Activated CD8-positive, alpha-beta memory T cell treated with anti-CD3 and anti-CD28 coated beads, Interleukin-2, amount 10 ng/mL, durations not matched to agents 7 days and 5 days (primary cell): ENCODE measurements at places on chromosomes 7 and 10.
A peak's percentile ranks its signal among the peaks of the same experiment; 100 is the strongest.

DNA sequence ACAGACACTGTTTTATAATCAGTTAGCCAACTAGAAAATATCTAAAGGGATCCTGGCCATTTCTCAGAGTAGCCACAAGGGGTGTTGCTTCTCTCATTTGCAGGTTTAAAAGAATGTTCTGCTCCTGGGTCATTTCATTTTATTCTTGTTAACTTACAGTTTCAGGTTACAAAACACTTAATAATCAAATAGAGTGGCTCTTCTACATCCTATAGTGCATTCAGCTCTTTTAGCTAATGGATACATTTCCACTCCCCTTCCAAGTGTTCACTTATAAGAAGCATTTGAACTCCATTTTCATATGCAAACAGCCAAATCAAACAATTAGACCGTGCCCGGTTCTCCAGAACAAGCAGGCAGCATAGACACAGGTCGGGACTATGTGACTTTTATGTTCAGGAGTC, 117.5 kb downstream of the TRIL start:
- DNase-seq = no peak

DNA sequence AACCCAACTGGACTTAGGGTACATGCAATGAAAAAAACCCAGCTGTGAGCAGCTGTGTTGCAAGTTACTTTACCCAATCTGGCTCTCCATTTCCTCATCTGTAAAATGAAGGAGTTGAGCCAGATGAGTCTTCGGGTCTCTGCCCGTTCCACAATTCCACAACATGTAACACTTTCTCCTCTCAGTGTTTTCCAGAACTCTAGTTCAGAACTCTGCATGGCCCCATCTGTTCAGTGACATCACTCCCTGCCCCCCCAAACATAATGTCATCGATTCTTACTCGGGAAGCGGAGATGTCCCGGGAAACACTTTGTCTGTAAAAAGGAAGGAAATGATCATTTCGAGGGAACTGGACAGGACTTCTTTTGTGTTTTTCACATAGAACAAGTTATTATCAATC, 2.5 kb downstream of the SH3PXD2A start:
- no peak for DNase-seq

DNA sequence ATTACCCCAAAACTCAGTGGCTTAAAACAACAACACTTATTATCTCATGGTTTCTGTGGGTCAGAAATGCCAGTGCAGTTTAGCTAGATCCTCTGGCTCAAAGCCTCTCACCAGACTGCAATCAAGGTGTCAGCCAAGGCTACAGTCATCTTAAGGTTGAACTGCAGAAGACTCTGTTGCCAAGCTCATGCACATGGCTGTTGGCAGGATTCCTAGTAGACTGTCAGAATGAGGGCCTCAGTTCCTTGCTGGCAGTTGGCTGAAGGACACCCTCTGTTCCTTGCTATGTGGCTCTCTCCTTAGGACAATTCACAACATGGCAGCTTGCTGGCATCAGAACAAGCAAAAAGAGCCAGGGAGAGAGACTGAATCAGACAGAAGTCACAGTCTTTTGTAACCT, 34.7 kb downstream of the TOMM7 start:
- DNase-seq = no peak

GRCh38 chr7:46654546-46655443, 733.7 kb upstream of the IGFBP3 start:
- DNase-seq = no peak

- DNase-seq = no peak
Measured at GRCh38 chr7:29017713-29018112, 59.6 kb upstream of the TRIL start.

GRCh38 chr7:723541-723940, 3.0 kb upstream of the DNAAF5 start:
- no peak for DNase-seq

- no peak for DNase-seq
Measured at GRCh38 chr10:97531401-97531986, 32.8 kb downstream of the UBTD1 start.

DNA sequence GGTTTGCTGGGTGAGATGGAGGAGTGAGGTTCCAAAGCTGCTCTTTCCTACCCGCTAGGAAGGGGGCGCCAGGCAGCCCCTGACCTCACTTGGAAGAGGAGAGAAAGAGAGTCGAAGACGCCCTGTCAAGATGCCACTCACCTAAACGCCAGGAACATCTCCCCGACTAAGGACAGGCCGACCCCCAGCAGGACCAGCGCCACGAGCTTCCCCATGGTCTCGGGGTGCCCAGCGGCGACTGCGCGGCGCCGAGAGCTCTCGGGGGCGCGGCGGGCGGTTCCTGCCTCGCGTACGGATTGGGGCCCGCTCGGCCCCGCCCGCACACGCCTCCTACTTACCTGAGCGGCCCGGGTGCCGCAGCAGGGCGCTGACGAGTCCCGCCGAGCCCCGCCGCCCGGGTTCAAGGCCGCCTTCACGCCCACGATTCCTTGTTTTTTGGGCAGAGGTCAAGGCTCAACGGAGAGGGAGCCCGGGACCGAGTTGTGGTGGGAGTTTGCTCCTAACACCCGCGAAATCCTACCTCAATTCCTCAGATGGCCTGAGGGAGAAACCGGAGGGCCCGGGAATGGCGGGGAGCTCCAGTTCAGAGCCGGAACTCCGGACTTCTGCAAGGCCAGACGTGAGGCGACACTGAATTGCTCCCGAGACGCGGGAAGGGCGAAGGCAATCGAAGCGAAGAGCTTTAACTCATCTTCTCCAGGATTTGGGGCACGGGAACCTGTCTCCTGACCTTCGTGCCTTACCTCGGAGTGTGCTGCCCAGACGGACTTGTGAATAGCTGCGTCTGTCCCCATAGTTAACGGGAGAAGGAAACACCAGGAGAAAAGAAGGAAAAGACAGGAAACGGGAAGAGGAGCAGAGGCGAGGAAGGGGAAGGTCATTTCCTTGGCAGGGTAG, at the start of gene PON3:
TSS of gene PON3 (minus strand) at position 240 of the 897 bp plus-strand sequence. CDS start at position 215, 25 bp downstream.
- peak; percentile 43 for DNase-seq

GRCh38 chr7:137345799-137346449, 2.4 kb upstream of the PTN start:
- no peak for DNase-seq

- peak; percentile 71 for DNase-seq
Measured at GRCh38 chr10:128035557-128035973, 90.7 kb downstream of the MKI67 start.

DNA sequence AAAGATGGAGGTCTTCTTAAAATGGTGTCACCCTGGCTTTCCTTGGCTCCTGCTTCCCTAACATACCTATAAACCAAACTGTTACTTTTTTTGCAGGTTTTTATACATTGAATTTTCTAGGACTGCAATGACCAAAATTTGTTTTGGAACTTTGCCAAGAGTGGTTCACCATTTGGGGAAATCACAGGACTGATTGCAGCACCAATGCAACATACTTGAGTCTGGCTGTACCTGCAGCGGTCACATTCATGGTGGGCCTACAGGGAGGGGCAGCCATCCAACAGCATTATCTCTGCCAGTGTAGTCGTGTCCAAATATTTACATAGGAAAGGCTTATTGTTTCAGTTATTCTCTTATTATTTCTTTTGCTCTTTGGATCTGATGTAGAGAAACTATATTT, 69.0 kb downstream of the HACD1 start:
- DNase-seq = no peak

DNA sequence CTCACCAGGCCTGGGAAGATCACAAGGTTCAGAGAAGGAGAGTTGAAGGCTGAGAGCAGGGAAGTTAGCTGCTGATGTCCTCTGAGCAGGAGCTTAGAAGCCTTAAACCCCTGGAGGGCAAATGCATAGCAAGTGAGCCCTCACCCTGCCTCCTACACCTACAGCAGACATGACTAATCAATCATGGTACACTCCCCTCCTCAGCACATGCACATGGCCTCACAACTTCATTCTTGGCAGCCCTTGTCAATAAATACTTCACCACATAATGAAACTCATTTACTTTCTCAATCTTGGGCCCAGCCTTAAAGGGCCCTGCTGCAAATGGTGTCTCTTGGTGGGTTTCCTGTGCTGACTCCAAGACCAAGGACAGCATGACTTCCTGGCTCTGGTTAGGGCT, 12.9 kb downstream of the MMRN2 start:
- peak; percentile 39 for DNase-seq

- peak; percentile 43 for DNase-seq
Measured at GRCh38 chr7:127322351-127322750, 69.6 kb upstream of the GRM8 start.

GRCh38 chr7:53397911-53398310, 362.5 kb downstream of the POM121L12 start:
- DNase-seq = no peak

- DNase-seq = peak; percentile 43
Measured at GRCh38 chr10:129963641-129964501, at the start of gene EBF3. EBF3 (minus strand) TSS chr10:129964274; CDS start chr10:129963768, 506 bp downstream.

DNA sequence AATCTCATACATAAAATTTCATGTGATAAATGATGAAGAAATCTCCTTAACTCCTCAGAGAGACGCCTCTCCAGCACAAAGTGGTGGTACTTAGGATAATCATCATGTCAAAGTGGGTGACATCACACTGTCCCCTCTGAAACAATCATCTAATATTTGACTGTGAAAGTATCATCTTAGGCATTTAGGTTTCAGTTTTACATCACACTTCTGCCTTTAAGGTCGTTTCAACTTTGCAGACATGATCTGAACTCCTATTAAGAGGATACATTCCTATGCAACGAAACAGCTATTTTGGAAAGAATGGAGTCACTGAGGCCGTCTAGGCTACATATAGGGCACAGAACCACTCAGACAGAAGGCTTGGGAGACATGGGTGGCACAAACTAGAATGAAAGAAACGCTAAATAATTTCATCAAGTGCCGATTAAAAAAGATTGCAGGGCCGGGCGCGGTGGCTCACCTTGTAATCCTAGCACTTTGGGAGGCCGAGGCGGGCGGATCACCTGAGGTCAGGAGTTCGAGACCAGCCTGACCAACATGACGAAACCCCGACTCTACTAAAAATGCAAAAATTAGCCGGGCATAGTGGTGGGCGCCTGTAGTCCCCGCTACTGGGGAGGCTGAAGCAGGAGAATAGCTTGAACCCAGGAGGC, 2.0 kb downstream of the VOPP1 start:
- DNase-seq = peak; percentile 41

DNA sequence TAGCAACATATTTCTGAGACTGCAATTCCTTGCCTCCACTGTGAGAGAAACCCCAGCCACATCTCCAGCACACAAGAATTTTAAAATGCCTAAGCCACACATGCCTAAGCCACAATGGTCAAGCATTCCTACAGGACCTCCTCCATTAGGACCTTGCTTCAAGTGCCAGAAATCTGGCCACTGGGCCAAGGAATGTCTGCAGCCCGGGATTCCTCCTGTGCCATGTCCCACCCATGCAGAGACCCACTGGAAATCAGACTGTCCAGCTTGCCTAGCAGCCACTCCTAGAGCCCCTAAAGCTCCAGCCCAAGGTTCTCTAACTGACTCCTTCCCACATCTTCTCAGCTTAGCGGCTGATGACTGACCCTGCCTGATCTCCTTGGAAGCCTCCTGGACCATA, 117.5 kb downstream of the AHR start:
- DNase-seq = no peak

GRCh38 chr7:88150033-88150432, 69.8 kb downstream of the SRI start:
- DNase-seq = no peak

- no peak for DNase-seq
Measured at GRCh38 chr10:35182631-35183510, 56.2 kb downstream of the CREM start.

GRCh38 chr7:129721068-129721467, 109.5 kb downstream of the NRF1 start:
- no peak for DNase-seq

DNA sequence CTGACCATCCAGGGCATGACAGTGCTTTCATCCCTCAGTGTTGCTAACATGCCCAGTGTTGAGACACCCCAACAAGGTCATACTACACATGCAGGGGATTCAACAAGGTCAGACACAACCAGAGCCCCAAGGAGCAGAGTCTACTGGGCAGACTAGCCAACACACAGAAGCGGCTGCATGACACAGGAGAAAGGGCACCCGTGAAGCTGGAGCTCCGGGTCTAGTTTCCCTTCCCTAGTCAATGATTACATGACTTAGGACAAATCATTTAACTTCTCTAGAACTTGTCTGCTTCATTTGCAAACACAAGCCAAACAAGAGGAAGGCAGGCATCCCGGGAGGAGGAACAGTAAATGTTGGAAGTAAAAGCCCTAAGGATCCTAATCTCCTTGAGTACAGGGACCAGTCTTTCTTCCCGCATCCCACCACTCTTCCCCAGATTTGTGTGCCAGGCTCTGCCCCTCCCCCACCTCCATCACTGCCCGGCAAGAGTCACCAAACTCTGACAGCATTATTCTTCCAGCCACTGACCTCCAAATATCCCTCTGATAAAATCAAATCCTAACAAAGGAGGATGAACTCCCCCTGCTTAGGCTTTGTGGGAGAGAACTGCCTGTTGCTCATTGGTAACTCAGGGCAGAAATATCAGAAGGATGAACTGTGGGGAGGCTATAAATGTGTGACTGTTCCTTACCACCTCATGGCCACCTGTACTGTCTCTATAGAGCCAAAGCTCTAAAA, 104.3 kb downstream of the KCNMA1 start:
- no peak for DNase-seq

DNA sequence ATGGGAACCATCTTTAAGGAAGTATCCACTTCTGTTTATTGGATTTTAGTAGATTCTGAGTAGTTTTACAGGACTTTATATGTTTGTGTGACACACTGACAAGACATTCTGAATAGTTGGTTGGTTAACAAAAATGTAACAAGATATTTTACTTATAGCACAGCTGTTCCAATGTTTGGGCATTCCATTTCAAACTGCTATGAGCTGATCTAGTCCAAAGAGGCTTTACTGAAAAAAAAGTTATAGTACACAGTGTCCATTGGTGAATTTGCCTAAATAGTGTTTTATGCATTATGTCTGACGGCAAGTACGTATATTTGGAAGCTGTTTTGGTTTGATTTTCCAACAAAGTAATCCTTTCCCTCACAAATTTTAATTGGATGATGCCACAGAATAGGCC, 99.1 kb downstream of the SAMD9 start:
- DNase-seq = no peak

DNA sequence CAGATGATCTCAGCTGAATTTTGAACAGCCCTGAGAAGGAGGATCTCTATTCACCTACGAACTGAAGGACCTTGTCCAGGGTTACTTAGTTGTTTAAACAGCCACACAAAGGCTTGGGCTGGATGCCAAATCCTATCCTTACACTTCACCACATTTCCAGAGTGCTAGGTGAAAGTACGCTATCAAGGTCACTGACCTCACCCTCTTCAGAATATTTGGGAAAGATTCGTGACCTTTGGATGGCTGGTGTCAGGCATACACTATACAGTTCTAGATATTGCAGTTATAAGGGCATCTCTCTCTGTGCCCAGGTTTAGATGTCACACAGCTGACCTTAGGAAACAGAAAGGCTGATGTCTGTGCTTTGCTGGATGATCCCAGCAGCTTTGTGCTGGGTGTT, 61.2 kb upstream of the ABLIM1 start:
- DNase-seq = no peak

DNA sequence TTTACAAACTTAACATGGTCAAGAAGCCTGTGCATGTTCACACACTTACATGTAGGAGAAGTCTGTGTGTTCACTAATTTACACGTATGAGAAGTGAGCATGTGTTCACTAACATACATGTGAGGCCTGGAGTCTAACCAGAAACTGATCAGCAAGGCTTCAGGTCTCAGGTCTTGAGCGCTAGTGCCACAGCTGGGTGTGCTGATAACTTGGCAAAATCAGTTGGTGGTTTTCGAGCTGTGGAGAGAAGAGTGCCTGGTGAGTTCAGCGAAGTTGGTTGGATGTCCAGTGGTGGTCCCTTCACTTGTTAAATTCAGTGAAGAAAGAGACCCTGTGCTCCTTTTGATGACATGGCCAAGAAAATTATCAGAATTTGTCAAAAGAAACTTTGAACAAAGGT, 98.7 kb downstream of the CELF2 start:
- DNase-seq = no peak

GRCh38 chr7:99013266-99014112, 130.4 kb downstream of the SMURF1 start:
- no peak for DNase-seq
